ENCODE measurements at places on chromosomes 2 and 18.

DNA sequence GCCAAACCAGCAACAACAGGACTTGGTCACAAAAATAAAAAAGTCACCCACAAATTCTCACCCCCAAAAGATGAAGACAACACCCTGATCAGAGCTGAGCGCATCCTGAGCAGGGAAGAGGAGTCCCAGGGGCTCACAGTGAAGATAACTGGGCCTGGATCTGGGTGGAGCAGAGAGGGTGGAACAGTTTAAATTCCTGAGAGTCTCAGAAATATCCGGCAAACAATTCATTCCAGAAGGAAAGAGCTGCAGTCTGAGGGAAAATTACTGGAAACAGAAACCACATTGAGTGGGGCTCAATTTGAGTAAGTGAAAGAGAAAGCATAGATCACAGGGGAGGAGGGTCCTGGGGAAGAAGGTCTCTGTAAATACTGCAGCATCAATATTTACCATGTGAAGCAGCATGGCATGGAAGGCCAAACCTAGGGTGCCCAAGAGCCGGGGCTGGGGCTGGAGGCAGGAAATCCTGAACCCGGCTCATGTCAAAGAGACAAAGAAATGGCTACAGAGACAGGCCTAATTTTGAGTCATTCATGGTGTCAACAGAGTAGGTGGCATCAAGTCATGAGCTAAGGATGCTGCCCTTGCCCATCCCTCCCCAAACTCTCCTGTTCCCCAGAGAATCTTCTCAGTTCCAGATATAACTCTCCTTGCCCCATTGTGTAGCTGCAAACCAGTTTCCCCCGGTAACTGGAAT is 61.4 kb upstream of the ZBTB7C start:
- no peak for DNase-seq

DNA sequence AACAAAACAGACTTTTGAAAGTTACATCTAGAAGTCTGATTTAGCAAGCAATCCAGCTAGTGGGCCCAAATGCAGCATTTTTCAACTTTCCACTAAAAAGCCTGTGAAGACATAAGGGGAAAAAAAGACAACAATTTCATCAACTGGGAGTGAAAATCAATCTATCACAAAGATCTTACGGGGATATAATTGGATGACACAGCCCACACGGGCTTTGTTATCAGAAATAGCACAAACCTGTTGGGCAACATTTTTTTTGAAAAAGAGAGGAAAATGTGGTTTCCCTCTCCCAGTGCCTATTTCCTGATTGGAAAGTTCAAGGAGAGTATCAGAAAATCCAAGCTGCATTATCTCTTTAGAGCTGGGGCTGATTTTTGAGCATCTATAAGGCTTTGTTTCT is 132.7 kb downstream of the EVA1A start:
- no peak for DNase-seq

DNA sequence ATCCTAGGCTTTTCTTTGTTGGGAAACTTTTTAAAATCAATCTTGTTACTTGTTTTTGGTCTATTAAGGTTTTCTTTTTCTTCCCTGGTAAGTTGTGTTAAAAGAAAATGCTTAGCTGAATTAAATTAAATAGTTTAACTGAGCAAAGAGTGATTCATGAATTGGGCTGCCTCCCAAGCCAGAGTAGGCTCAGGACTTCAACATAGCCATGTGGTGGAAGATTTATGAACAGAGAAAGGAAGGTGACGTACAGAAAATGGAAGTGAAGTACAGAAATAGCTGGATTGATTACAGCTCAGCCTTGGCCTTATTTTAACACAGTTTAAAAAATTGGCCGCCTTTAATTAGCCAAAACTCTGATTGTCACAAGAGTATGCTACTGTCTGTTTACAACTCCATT is 27.9 kb upstream of the GALNT5 start:
- no peak for DNase-seq

DNA sequence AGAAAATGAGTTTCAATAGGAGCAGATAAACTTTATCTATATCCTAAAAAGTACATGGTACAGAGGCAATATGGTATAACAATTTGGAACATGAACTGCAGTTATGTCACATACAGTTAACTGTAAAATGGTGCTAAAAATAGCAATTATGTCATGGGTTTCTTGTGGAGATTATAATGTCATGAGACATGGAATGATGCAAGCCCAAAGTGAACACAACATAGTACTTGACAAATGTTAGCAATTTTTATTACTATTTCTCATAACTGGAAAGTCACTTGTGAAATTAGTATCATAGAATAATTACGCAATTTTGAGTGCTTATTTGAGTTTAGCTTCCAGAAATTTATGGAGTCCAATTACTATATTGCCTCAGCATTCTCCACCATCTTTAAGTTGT is 1263.4 kb downstream of the DSC3 start:
- no peak for DNase-seq

- DNase-seq = no peak
These were observed 57.4 kb downstream of the TRPM8 start for GRCh38 chr2:233974530-233975071.

GRCh38 chr2:173354582-173355131 is at the start of gene CDCA7:
TSS of gene CDCA7 (plus strand) at chr2:173354872. CDS start at chr2:173354964, 92 bp downstream.
- DNase-seq = no peak

DNA sequence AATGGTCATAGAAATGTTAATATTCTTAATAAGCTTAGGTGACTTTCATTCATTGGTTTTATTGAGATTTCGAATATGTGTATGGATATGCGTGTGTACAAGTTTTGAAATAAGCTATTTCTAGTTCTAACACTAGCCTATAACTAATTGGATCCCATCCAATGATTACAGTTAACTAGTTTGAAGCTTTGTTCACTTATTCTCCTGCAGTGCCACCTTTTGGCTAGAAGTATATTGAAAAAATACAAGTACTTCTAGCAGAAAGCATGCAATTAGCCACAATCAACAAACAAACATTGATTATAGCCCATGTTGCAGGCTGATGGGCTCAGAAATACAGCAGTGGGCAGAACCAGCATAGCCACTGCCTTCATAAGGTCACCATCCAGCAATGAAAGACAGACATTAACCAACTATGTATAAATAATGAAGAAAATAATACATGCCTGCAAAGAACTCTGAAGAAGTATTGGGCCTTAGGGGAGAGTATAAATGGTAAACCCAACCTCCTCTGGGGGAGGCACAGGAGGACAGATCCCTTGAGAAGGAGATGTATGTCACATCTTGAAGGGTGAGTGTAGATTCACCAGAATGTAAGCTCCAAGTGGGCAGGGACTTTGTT is 5.1 kb upstream of the PIEZO2 start:
- peak; percentile 41 for DNase-seq

DNA sequence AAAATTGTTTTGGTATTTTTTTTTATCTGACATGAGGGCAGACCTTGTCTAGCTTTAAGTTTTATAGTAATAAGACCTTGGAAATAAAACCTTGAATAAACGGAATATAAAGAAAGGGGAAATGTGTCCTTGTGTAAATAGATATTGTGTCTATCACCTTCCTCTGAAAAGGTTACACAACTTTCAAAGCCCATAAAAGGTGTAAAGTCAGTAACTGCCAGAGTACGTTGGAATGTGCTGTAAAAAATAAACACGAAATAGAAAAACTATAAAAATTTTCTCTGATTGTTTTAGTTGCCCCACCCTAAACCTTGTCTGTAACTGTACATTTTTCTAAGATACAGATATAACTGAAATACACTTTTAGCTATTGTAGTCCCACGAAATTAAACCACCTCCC is 82.3 kb downstream of the ZEB2 start:
- DNase-seq = no peak

DNA sequence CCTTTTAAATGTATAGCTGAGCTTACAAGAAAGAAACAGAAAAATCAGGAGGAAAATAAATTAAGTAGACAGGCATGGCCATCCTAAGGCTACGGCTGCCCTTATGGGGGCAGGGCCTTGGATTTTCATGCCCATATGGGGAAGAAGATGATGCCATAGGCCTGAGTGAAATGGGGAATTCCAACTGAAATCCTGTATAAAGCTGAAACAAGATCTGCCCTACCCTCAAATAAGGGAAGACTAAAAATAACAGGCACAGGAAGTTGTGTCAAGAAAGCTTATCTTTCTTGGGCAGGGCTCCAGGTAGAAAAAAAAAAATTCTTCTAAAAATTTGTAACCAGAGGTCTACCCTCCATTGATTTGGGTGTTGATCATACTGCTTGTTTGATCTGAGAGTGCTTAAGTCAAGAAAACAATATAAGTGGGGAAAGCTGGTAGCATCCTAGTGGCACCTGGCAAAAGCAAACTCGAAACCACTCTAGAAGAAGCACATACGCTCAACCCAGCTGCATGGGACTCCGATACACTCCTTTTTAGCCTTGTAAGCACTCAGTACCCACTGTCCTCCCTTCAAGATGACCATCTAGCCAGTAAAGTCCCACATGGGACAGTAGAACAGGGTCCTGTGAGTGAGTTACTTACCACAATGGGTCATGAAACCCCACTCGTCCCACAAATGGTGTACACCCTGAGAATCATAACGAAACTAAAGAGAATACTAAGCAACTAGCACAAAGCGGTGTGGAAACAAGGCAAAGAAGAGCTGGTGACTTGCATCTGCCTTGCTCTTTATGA is 22.3 kb downstream of the DNAH7 start:
- DNase-seq = no peak

DNA sequence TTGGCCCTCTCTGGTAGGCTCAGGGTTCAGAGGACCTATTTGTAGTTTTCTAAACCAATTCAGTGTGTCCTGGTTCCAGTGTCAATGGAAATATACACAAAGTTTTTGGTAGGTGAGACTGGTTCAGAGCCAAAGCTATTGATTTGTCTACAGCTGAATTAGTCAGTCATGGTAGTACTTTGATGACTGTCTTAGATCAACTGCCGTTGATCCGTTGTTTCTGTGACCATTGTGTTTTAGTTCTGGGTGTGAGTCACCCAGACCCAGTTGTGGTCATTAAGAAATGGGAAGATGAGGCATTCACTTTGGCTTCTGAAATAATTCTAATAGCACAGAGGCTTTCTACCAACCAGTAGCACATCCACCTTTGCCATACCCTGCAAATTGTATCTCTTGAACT is 16.0 kb upstream of the RPE start:
- no peak for DNase-seq

DNA sequence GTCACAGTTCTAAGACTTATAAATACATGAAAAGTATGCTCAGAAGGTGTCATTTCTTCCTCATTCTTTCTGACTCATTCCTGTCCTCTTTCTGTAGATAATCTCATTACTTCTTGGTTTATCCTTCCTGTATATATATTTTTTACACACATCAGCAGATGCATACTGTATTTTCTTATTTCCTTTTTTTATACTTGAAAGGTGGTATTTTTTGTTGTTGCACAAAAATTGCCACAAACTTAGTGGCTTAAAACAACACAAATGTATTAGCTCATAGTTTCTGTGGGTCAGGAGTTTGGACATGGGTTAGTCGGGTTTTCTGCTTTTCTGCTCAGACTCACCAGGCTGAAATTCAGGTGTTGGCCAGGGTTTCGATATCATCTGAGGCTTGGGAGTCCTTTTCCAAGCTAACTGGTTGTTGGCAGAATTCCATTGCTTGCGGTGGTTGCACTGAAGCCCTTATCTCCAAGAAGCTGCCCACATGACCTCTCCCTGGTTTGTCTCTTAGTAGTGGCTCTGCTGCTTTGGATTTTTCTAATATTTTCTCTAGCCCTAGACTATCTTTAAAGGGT is 162.6 kb downstream of the FMNL2 start:
- DNase-seq = peak; percentile 45

- no peak for DNase-seq
These were observed 217.8 kb downstream of the SETBP1 start for GRCh38 chr18:44898498-44898897.

DNA sequence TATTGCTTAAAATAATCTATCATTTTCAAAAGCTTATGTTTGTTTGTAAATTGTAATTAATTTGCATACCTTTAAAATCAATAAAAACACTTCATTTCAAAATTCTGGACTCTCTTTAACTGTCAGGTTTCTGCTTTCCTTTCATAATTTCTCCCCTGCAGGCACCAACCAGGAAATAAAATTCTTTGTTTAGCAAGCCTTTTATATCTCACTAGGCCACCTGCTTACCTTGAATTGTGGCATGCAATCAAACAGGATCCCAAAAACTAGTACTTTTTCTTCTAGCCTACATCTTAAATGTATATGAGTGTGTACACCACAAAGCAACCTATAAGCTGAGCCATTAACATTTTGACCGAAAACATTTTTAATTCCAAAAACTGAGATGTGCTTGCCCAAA is 233.1 kb downstream of the NR4A2 start:
- DNase-seq = no peak

DNA sequence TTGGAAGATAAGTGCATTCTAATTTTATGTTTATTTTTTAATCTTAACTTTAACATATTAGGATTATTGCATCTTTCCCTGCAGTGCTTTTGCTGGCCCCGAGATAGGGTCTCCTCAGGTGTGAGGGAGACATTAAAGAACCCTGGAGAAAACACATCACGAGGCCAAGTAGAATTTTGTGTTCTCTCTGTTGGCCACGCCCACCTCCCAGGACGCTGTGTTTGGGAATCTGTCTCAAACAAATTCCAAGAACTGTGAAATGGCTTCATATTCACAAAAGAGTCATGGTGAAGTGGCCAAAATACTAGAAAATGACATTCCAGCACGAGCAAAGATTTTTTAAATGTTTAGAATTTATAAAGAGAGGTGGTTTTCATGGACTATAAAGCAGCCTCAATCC is 27.3 kb downstream of the RNF144A start:
- no peak for DNase-seq

- no peak for DNase-seq
These were observed 25.0 kb downstream of the PTPN2 start for GRCh38 chr18:12858991-12859390.

DNA sequence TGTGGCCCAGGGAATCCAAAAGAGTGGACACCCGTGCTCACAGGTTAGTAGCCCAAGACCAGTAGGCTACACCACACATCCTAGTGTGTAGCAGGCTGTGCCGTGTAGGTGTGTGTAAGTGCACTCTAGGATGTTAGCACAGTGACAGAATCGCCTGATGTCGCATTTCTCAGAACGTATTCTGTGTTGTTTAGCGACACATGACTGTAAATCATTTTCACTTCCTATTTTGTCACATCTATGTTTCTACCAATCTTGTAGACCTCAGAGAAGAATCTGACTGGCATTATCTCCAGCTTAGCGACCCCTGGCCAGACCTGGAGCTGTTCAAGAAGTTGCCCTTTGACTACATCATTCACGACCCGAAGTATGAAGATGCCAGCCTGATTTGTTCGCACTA is 45.1 kb downstream of the NTSR2 start:
- no peak for DNase-seq

DNA sequence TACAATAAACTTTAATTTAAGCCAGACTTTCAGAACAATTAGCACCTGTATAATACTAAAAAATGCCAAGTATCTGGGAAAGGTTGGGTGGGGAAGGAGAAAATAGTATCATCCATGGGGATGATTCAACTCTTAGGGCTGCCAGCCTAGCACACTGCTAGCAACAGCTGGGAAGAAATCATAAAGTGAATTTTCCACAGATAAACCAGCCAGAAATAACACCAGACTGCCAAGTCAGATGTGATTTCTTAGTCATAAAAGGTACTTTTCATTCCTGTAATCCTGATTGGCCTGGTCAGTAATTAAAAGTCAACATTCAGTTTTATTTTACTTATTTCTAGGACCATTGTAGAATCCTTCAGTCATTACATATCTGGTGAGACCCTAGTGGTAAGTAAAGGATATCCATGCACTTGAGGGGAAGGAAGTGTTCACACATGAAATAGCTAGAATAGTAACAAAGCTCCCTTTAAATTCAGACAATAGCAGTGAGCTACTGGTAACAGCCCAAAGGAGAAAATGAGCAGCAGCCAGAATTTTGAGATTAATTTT is 59.4 kb downstream of the LIMS1 start:
- DNase-seq = no peak

- DNase-seq = no peak
These were observed 66.7 kb downstream of the AAK1 start for GRCh38 chr2:69576880-69577279.

All from hematopoietic multipotent progenitor cell treated with erythropoietin and hydrocortisone succinate and interleukin-3 and kit ligand, for 15 days (in vitro differentiated cells).